Activated naive CD8-positive, alpha-beta T cell treated with anti-CD3 and anti-CD28 coated beads for 36 hours (primary cell): ENCODE measurements at places on chromosomes 1 and 21. TPM values are rescaled to one million over a fixed set of nuclear protein-coding genes. Genes with fewer than 3 reads are reported as not detected.

Gene OR2T5
- total RNA-seq, result not detected

- H3K27ac ChIP-seq, result no peak overlapping the region
- no peak for DNase-seq
- no peaks in the 10 kb centered on the region for H3K4me1 ChIP-seq
- no peaks in the 10 kb centered on the region for H3K36me3 ChIP-seq
- H3K27me3 ChIP-seq, result no peaks in the 10 kb centered on the region
- no peak overlapping the region for H3K4me3 ChIP-seq
Measured at GRCh38 chr1:194710671-194711070, 1524.3 kb upstream of the B3GALT2 start.

- DNase-seq, result no peak
- H3K27me3 ChIP-seq, result peaks cover 70% of the 10 kb centered on the region
- no peak within 1 kb of the TSS for H3K27ac ChIP-seq
- no peaks in the 10 kb centered on the region for H3K36me3 ChIP-seq
- peaks cover 19% of the 10 kb centered on the region for H3K4me1 ChIP-seq
Measured at GRCh38 chr1:236393681-236394481, at the start of gene EDARADD. Gene EDARADD (plus strand): TSS chr1:236394286. CDS start chr1:236394445, 159 bp downstream.

- H3K4me3 ChIP-seq, result no peak overlapping the region
- no peaks in the 10 kb centered on the region for H3K36me3 ChIP-seq
- H3K27me3 ChIP-seq, result no peaks in the 10 kb centered on the region
- DNase-seq, result no peak
- H3K4me1 ChIP-seq, result no peaks in the 10 kb centered on the region
Measured at GRCh38 chr1:56432166-56432971, 147.0 kb downstream of the PLPP3 start.

Gene TCHH
- 0.12 TPM for total RNA-seq

- no peak overlapping the region for H3K4me3 ChIP-seq
- no peaks in the 10 kb centered on the region for H3K27me3 ChIP-seq
- no peaks in the 10 kb centered on the region for H3K36me3 ChIP-seq
- H3K27ac ChIP-seq, result no peak overlapping the region
- peaks cover 27% of the 10 kb centered on the region for H3K4me1 ChIP-seq
Measured at GRCh38 chr1:210695026-210695425, 366.3 kb downstream of the HHAT start.
